ENCODE measurements at places on chromosomes 6 and 20. TPM values are rescaled to one million over a fixed set of nuclear protein-coding genes. Genes with fewer than 3 reads are reported as not detected.

- peaks cover 13% of the 10 kb centered on the region for H3K4me1 ChIP-seq
- H3K27ac ChIP-seq = no peak overlapping the region
- peaks cover 2% of the 10 kb centered on the region for H3K36me3 ChIP-seq
Observed at GRCh38 chr6:52532457-52532856, 44.4 kb downstream of the TRAM2 start.

GRCh38 chr20:47198254-47198671 is 158.2 kb downstream of the ZMYND8 start:
- H3K4me3 ChIP-seq = no peak overlapping the region
- no peaks in the 10 kb centered on the region for H3K4me1 ChIP-seq
- H3K27me3 ChIP-seq = no peaks in the 10 kb centered on the region
- no peak for DNase-seq
- H3K36me3 ChIP-seq = no peaks in the 10 kb centered on the region

Gene LY6G6F
- total RNA-seq = not detected

- H3K27ac ChIP-seq = no peak overlapping the region
- H3K36me3 ChIP-seq = no peaks in the 10 kb centered on the region
- H3K4me3 ChIP-seq = no peak overlapping the region
- DNase-seq = no peak
- no peaks in the 10 kb centered on the region for H3K4me1 ChIP-seq
Observed at GRCh38 chr6:132410830-132411229, 9.6 kb upstream of the MOXD1 start.

DNA sequence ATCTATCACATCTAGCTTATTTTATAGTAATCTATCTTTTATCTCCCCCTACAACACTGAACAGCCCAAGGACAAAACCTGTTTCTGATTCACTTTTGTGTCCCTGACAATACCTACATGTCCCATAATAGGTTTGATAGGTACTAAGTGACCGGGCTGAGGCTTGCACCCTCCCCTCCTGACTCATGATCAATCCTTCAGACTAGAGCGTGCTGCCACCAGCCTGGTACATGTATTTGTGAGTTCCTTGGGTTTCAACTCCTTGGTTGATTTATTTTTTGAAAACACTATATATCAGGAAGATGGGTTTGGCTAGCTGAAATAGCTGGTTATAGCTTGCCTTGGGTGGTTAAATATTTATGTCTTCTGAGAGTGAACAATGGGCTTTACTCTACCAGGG is 41.6 kb upstream of the RAB23 start:
- H3K4me3 ChIP-seq = no peak overlapping the region
- no peaks in the 10 kb centered on the region for H3K36me3 ChIP-seq
- no peak overlapping the region for H3K27ac ChIP-seq
- no peaks in the 10 kb centered on the region for H3K4me1 ChIP-seq

GRCh38 chr6:89970609-89971337 is 76.5 kb downstream of the GJA10 start:
- H3K27me3 ChIP-seq = no peaks in the 10 kb centered on the region
- no peak overlapping the region for H3K27ac ChIP-seq
- no peak overlapping the region for H3K4me3 ChIP-seq
- no peak for DNase-seq
- no peaks in the 10 kb centered on the region for H3K36me3 ChIP-seq

Gene GATA5
- total RNA-seq = 53.2 TPM

DNA sequence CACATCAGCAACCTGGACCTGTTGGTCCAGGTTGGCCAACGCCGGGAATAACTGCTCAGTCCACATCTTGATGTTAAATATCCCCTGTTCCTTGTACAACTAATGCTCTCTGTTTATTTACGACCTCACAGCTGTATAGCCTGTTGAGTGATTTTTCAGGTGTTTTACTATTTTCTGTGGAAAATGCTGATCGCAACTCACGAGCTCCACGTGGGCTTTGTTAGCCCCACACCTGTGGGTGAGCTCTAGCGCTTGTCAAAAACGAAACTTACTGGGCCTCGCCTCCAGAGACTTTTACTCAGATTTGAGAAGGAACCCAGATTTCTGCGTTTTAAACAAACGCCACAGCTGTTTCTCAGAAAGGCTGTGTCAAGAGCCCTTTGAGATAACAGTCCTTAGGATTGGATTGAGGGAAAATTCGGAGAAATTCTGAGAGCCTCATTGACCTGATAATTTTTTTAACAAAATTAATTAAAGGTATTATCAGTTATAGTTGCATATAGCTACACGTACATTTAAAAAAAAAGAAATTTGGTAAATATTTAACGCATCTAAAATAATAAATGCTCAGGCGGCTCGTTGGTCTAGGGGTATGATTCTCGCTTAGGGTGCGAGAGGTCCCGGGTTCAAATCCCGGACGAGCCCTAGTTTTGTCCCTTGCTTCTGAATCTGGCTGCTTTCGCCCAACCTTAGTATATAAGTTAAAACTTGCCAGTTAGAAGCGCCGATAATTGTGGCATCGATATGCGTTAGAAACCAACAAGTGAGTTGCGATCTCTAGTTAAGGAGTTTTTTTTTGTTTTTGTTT is 16.7 kb downstream of the HMGN4 start:
- H3K27me3 ChIP-seq = no peaks in the 10 kb centered on the region
- H3K4me3 ChIP-seq = peak overlapping the region; percentile 96
- peak overlapping the region; percentile 62 for H3K27ac ChIP-seq
- no peaks in the 10 kb centered on the region for H3K36me3 ChIP-seq
